Central memory CD8-positive, alpha-beta T cell (primary cell): ENCODE measurements at places on chromosomes 2 and 18.

GRCh38 chr2:138699421-138699820 lies 80.8 kb downstream of the NXPH2 start:
- no peak for DNase-seq

DNA sequence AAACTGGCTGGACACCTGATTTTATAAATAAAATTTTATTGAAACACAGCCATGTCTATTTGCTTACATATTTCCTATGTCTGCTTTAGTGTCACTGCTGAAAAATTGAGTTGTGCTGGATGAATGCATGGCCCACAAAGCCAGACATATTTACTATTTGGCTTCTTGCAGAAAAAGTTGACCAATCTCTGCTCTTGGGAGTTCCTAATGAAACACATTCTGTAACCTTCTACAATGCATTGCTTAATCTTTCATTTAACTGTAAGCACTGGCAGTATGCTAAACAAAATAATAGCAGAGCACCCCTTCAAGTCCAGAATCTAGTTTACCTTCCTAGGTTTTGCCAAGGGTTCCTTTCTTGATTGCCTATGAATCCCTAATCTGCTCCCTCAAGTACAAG lies 17.7 kb upstream of the SERPINB7 start:
- DNase-seq, result no peak

DNA sequence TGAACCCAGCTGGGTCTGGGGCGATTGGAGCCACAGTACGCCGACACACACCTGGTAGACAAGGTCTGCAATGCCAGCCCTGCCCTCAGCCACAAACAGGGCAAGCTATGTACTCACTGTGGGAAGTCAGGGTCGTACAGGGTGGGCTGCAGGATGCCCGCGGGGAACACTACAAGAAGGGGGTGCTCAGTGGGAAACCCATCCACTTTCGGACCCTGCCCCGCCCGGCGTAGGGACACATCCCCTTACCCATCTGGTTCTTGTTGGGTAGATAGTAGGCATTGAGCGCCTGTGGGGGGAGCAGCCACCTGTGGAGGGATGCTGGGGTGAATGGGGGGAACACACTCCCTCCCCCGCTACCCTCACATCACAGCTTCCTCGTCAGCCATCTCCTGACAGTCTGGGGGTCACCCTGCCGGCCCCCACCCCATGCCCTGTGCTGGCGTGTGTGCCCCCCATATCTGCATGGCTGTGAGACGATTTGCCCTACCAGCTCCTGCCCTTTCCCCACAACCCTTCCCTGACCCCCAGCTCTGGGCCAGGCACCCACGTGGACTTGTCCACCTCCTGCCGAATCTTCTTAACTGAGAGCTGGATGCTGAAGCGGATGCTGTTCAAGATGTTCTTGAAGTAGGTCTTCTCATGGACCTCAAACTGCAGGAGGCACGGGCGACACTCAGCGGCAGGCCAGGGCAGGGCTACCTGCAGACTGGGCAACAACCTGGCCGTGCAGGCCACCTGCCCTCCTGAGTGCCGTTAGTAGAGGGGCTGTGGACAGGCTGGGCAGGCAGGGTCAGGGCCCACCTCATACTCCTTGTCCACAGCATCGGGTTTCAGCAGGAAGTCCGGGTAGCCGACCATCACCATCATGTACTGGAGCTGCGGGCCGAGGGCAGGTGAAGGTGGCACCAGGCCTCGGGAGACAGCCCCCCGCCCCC lies 5.1 kb downstream of the ECEL1 start:
- no peak for DNase-seq

GRCh38 chr2:46980786-46981573 lies 65.4 kb upstream of the MCFD2 start:
- DNase-seq, result no peak
